ENCODE measurements at places on chromosomes 7 and 10. TPM values are rescaled to one million over a fixed set of nuclear protein-coding genes. Genes with fewer than 3 reads are reported as not detected.

MCU gene
- polyA plus RNA-seq, result 39.2 TPM

ZNRF2 gene
- polyA plus RNA-seq, result 10.2 TPM

- no peaks in the 10 kb centered on the region for H3K4me1 ChIP-seq
- no peak overlapping the region for H3K27ac ChIP-seq
- no peak overlapping the region for H3K4me3 ChIP-seq
- no peak for DNase-seq
- no peaks in the 10 kb centered on the region for H3K27me3 ChIP-seq
These were observed 8.3 kb downstream of the PI4K2A start for GRCh38 chr10:97648562-97649404.

GRCh38 chr7:70795948-70796347 lies 336.0 kb upstream of the GALNT17 start:
- H3K4me3 ChIP-seq, result no peak overlapping the region
- peaks cover 10% of the 10 kb centered on the region for H3K36me3 ChIP-seq
- H3K4me1 ChIP-seq, result peaks cover 2% of the 10 kb centered on the region
